ENCODE measurements at places on chromosomes 2 and 18.

- DNase-seq = no peak
- peaks cover 16% of the 10 kb centered on the region for H3K4me1 ChIP-seq
- no peak overlapping the region for H3K4me3 ChIP-seq
- H3K27ac ChIP-seq = no peak overlapping the region
- H3K27me3 ChIP-seq = no peaks in the 10 kb centered on the region
Measured at GRCh38 chr2:179614121-179614520, 247.3 kb downstream of the ZNF385B start.

DNA sequence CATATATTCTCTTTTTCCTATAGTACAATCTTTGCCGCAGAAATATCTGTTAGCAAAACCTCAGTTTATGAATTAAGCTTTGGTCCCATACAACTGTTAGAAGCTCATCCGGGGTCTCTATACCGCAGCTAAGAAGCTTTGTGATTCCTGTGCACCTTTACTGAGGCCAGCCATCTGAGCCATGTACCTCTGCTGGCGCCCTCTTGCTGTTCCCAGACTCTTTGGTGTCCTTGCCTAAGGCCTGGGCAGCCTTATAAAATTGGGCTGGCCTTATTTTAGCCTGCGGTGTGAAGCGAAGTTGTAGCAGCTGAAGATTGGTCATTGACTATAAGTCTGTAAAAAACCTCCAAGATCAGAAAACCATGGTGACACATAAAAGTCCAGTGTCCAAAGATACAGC lies 1135.1 kb upstream of the CHAC2 start:
- no peaks in the 10 kb centered on the region for H3K4me1 ChIP-seq
- no peaks in the 10 kb centered on the region for H3K36me3 ChIP-seq
- H3K27ac ChIP-seq = peak overlapping the region; percentile 53
- no peak overlapping the region for H3K4me3 ChIP-seq
- no peak for DNase-seq

DNA sequence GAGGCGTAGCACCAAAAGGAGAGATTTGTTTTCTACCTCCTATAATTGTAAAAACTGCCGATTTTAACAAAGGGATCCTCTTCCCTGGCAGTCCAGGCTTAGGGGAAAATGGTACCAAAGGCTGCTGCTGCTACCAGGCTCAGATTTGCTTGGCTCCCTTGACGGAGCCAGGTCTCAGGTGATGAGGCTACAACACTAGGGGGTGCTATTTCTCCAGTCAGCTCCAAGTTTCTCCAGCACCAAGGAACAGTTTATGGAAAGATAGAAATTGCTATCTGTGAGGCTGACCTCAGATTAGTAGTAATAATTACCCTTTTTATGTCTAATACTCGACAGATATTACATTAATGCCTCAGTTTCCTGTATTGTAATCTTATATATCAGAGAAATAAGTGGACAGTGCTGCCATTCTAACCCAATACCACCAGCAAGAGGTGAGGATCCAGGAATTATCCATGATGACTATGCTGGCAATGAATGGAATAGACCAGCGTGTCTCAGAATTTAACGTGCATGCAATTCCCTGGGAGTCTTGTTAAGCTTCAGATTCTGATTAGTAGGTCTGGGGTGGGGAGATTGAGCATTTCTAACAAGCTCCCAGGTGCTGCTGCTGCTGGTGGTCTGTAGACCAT lies 111.3 kb downstream of the ESCO1 start:
- no peak overlapping the region for H3K4me3 ChIP-seq
- no peaks in the 10 kb centered on the region for H3K36me3 ChIP-seq
- DNase-seq = no peak

DNA sequence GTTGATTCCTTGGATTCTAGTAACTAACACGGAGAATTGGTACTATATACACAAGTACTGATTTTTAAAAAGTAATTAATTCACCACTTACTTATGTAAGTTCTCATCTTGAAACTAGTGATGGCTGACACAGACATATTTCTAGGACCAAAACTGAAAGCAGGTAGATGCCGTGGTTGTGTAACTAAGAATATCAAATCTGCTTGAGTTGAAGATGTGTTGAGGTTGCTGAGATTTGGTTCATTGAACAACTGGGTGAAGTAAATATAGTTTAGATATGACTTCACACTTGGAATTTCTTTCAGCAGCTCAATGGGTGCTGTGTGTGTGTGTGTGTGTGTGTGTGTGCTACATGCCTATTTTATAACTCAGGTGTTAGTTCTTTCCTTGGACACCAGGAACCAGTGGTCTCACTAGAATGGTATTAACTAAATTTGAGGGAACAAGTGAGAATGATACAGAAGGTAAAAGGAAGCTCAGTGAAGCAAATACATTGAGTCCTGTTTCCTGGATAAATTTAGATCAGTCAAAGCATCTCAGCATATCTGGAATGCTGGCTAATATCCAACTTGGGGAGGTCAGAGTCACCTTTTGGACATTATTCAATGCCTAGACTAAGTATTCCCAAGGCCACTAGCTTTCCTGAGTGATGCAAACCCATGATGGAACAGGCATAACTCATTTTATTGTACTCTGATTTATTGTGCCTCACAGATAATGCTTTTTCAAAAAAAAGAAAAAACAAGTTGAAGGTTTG lies 110.7 kb upstream of the ZEB2 start:
- H3K27me3 ChIP-seq = no peaks in the 10 kb centered on the region
- H3K27ac ChIP-seq = no peak overlapping the region
- H3K36me3 ChIP-seq = peaks cover 1% of the 10 kb centered on the region
- no peak for DNase-seq
- H3K4me3 ChIP-seq = no peak overlapping the region
- H3K4me1 ChIP-seq = no peaks in the 10 kb centered on the region

- peaks cover 3% of the 10 kb centered on the region for H3K36me3 ChIP-seq
- no peak for DNase-seq
- no peak overlapping the region for H3K27ac ChIP-seq
- no peaks in the 10 kb centered on the region for H3K4me1 ChIP-seq
- no peaks in the 10 kb centered on the region for H3K27me3 ChIP-seq
Measured at GRCh38 chr18:14912967-14913366, 165.0 kb downstream of the ANKRD30B start.

DNA sequence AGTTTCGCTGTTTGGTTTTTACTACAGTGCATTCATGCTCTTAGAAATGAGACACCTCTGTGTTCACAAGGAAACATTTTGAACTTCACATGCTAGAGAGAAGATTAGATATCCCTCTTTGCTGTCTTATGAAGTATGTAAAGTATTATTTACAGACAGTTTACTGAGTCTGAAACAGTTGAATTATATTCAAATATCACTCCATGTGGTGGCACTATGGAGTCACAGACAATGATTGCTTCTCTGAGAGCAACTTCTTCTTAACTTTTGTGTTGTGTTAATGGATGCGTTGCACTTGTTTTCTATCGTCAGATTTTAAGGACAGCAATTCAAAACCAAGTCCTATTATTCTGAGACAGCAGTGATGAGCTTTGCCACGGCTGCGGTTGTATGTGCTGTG lies 823.6 kb downstream of the GALR1 start:
- H3K36me3 ChIP-seq = no peaks in the 10 kb centered on the region
- H3K4me3 ChIP-seq = no peak overlapping the region
- H3K4me1 ChIP-seq = peaks cover 1% of the 10 kb centered on the region
- no peak overlapping the region for H3K27ac ChIP-seq
- H3K27me3 ChIP-seq = peaks cover 14% of the 10 kb centered on the region
- DNase-seq = no peak

DNA sequence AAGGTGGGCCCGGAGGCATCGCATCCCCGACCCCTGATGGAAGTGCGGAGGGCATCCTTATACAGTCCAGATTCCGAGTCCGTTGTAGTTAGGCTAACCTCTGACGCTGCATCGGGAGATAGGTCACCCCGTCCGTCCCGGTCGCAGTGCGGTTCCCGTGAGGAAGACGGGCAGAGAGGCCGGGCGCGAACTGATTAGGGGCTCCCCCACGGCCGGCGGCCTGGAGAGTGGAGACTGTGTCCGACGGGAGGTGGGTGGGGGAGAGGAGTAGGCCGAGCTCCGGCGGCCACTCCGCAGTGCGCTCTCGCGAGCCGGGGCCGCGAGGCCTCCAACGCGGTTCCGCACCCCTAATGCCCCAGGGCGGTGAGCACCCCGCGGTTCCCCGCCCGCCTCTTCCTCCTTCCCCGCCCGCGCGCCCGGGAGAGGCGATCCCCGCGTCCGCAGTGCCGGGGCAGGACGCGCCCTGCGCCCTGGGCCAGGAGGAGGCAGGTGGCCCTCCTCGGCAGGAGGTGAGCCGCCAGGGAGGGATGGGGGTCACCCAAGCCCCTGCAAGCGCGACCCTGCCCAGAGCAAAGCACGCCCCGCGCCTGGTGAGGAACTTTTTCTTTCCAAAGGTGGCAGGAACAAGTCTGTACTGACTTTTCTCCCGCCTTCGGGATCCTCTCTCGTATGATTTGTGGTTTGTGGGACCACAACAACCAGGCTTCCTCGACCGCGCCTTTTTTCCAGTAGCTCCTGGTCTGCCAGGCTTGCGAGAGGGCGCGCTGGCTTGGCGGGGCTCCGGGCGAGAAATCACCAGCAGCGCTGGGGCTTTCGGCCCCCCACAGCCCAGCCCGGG lies 1.4 kb upstream of the SP5 start:
- H3K4me1 ChIP-seq = peaks cover 15% of the 10 kb centered on the region
- peaks cover 82% of the 10 kb centered on the region for H3K27me3 ChIP-seq
- H3K4me3 ChIP-seq = peak overlapping the region; percentile 10

DNA sequence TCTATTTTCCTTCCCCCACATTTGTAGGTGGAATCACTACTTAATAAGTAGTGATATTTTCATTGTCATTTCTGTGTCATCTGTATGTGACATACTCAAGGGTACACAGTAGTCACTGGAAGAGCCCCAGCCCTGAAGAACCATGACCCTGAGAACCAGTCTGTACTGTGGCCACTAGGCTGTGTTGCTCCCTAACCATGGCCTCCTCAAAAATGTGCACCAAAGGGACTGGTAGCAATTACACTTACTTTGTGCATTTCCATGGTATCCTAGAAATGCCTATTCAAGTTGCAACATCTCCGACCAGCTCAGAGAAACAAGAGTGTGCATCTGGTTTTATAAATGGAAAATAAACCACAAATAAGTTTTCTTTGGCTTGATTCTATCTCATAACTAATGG lies 155.1 kb downstream of the DOCK10 start:
- H3K4me1 ChIP-seq = peaks cover 2% of the 10 kb centered on the region
- no peak overlapping the region for H3K27ac ChIP-seq
- H3K4me3 ChIP-seq = no peak overlapping the region
- H3K36me3 ChIP-seq = peaks cover 1% of the 10 kb centered on the region

- no peaks in the 10 kb centered on the region for H3K27me3 ChIP-seq
- H3K4me3 ChIP-seq = no peak overlapping the region
- H3K27ac ChIP-seq = peak overlapping the region; percentile 88
- no peak for DNase-seq
- no peaks in the 10 kb centered on the region for H3K4me1 ChIP-seq
Measured at GRCh38 chr2:241491549-241492173, 16.7 kb downstream of the STK25 start.

Measured in progenitor cell of endocrine pancreas (in vitro differentiated cells).